HCEC 1CT (cell line): ENCODE measurements at places on chromosomes 11 and 22.

GRCh38 chr22:40676644-40677043, 2.6 kb upstream of the MCHR1 start:
- no peak for DNase-seq

DNA sequence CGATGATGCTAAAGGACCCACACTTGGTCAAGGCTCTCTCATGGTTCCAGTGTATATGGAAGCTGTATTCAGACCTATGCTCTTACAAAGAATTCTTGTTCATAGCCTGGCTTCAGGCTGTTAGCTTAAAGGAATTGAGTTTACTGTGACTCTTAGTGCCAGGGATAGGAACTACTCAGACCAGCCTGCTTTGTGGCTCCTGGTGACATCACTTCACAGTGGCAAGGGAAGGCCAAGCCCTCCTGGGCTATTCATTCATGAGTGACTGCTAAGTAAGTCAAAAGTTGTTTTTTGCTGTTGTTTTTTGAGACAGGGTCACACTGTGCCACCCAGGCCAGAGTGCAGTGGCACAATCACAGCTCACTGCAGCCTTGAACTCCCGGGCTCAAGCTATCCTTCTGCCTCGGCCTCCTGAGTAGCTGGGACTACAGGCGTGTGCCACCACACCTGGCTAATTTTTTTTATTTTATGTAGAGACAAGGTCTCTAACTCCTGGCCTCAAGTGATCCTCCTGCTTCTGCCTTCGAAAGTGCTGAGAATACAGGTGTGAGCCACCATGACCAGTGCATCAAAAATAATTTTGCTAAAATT, 9.6 kb downstream of the ART5 start:
- no peak for DNase-seq

GRCh38 chr11:11451501-11452005, 98.5 kb upstream of the CSNK2A3 start:
- DNase-seq: no peak

GRCh38 chr11:79229047-79229446, 211.8 kb downstream of the TENM4 start:
- DNase-seq: no peak

- DNase-seq: no peak
These were observed 3.3 kb downstream of the OSBP2 start for GRCh38 chr22:30697975-30698374.

DNA sequence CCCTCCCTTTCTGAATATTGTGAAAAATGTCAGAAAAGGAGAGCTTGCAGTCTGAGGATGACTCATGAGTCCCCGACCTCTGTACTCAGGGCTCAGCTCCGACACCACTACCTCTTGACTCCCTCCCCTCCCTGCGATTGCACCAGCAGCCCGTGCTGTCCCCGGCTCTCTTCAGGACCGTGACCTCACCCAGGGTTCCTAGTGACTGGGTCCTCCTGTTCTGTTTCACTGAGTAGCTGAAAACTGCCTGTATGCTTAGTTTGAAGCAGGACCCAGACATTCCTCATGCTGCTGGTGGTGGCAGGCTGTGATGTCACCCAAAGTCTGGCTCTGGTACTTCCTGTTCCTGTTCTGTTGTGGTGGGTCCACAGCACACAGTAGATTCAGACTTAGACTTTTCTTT, 11.7 kb downstream of the PHRF1 start:
- peak; percentile 77 for DNase-seq

DNA sequence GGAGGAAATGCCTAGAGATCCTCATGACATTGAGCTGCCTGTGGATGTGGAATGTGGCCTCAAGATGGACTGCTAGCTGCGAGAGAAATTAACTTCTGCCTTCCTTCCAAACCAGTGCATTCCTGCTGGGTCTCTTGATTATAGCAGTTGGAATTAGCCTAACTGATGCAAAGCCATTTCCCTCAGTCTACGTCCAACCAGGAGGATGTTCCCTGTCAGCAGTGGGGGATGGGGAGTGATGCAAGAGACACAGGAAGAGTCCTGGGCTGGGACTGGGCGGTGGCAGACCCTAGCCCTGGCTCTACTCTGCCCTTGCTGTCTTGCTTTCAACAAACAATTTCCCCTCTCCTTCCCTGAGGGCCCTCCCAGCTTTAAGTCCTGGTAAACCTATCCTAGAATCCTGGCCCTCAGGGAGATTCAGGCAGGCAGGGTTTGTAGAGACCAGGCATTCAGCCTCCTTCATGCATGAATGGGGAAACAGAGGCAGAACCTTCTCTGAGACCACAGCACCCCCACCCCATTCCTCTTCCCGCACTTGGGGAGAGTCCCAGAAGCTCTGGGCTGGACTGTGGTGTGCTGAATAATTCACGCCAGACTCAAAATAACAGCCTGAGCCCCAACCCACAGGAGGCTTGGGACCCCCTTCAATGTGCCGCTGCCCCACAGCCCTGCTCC, 17.0 kb downstream of the C11orf96 start:
- DNase-seq: no peak

- peak; percentile 8 for DNase-seq
These were observed 1.0 kb upstream of the TMEM86A start for GRCh38 chr11:18697576-18697975.

- no peak for DNase-seq
These were observed 27.2 kb downstream of the GNB1L start for GRCh38 chr22:19827341-19828034.

GRCh38 chr22:22342697-22343580, 98.4 kb downstream of the VPREB1 start:
- no peak for DNase-seq

DNA sequence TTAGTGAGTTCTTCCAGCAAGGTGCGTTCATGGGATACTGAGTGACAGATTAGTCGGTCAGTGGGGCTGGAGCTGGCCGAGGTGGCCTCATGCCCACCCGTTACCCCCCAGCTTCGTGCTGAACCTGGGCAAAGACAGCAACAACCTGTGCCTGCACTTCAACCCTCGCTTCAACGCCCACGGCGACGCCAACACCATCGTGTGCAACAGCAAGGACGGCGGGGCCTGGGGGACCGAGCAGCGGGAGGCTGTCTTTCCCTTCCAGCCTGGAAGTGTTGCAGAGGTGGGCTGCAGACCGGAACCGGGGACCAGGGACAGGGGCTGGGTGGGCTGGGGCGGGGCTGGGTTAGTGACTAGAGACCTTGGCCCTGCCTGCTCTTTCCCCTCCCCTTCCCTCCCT, 2.9 kb downstream of the LGALS1 start:
- no peak for DNase-seq

GRCh38 chr22:35421121-35421520, 21.2 kb downstream of the MCM5 start:
- DNase-seq: no peak

DNA sequence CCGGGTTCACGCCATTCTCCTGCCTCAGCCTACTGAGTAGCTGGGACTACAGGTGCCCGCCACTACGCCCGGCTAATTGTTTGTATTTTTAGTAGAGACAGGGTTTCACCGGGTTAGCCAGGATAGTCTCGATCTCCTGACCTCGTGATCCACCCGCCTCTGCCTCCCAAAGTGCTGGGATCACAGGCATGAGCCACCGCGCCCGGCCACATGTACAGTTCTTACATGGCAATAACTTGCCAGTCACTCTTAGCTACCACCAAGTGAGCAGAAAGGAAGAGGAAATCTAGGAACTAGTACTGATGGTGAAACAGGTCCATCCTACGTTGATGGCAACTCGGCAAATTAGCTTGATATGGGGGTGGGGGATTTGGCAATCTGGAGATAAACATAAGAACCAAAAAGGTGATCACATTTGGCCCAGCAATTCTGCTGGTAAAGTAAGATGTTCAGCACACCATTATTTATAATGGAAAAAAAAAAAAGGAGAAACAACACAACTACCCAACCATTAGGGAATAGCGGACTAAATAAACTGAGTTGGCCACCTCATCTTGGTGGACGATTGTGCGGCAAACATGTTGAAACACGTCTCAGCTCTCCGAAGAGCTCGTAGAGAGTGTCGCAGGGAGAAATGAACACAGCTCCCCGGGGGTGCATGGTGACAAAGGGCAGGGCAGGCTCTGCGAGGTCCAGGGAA, 5.3 kb downstream of the NLRP6 start:
- DNase-seq: no peak

DNA sequence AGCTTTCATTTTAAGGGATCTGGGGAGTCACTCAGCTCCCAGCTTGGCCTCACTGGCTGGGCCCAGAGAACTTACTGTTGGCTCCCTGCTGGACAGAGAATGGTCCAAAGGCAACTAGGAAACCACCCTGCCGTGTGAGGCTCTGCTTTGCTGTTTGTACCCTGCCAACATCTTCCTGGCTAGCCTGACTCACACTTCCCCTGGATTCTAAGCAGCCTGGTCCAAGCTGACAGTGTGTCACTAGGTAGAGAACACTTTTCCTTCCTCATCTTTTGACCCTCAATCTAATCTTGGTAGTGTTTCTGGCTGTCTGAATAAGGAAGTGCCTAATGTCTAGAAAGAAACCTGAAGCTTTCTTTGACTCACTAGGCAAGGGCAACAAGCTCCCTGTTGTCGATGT, 76.7 kb downstream of the FAR1 start:
- DNase-seq: no peak

DNA sequence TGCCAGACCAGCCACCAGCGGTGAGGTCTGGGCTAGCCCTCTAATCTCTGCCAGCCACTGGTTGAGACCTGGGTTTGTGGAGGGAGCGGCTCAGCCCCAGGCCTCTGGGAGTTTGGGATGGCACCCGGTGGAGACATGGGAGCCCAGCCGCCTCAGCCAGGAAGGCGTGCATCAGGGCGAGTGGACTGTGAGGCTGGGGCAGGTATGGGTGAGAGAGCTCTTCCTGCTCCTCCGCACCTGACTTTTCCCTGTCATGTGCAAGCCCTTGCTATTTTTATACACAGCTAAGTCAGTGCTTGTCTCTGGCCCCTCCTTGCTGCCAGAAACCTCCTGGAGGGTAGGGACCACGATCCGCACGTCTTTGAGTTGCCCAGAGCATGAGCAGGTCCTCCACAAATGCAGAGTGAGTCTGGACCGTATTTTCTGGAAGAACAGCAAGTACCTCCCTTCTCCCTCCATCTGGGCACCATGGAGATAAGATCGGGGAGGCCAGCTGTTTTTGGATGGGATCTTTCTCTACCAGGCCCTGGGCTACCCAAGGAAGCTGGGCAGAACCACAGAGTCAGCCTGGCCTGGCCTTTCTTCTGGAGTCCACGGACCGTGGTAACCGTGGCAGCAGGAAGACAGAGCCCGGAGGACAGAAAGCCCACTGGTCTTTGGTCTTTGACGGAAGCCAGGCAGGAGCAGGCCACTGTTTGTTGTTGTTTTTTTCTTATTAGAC, 53.3 kb downstream of the IGLL1 start:
- no peak for DNase-seq

DNA sequence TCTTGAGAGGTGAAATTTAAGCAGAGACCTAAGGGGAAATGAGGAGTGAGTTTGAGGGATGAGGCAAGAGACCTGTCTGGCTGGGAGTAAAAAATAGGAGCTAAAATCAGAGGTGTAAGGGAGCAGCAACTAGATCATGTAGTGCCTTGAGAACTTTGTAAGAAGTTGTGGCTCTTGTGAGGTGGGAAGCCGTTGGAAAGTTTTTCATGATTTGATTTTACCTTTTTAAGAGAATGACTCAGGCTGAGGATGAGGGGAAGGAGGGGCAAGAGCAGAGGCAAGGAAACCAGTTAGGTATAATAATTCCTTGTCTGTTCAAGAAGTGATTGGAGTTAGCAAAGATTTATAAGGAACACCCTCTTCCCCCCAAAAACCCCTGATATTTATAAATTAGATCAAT, 25.8 kb downstream of the QSER1 start:
- DNase-seq: no peak

GRCh38 chr11:82045748-82046457, 687.8 kb downstream of the FAM181B start:
- DNase-seq: no peak

DNA sequence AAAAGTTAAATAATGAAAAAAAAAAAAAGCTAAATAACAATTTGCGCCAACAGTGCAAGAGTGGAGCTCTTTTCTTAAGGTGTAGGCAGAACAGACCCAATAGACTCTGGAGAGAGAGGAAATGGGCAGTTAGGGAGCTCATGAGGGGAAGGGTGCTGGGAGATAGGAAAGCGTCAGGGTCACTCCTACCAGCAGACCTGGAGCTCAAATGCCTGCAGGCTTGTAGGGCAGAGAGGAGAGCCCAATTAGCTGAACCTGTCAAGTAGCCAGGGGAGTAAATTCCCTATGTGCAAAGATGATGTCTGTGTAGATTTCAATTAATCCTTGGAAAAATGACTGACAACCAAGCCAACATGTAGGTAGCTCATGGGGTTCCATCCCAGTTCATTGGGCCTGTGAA, 73.0 kb downstream of the RAB30 start:
- no peak for DNase-seq

GRCh38 chr11:17294033-17294432, 17.5 kb downstream of the NUCB2 start:
- no peak for DNase-seq

DNA sequence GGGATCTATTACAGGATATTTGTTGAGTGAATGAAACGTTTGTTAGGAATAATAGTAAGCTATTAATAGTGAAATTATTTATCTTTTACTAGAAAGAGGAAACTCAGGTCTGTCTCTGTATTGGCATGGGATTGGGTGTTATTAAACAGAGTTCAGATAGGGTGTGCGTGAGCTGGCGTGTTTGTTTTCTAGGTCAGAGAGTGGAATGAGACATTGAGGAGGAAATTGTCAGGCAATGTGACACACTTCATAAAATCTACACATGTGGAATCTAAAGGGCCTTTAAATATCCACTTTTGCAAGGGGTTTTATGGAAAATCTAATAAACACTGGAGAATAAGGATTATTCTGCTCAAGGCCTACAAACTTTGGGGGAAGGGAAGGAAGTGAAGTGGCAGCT, 552.9 kb downstream of the NTM start:
- no peak for DNase-seq

- DNase-seq: no peak
These were observed 29.4 kb upstream of the CTSD start for GRCh38 chr11:1793081-1793480.

DNA sequence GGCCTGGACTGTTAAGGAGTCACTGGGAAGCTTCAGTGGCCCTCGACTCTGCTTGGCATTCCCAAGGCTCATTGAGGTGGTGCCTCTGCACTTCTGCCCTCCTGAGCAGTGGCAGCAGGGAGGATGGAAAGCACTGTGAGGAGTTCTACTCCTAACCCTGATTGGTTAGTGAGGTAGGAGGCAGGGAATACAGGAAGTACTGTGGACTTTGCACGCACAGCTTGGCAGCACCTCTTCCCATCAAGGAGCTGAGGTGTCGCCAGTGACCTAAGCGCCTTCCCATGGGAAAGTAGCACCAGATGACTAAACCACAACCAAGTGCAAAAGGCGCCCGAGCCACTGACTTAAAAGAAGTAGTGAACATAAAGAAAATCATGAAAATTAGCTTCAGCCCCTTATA, 152.5 kb upstream of the CADM1 start:
- no peak for DNase-seq

DNA sequence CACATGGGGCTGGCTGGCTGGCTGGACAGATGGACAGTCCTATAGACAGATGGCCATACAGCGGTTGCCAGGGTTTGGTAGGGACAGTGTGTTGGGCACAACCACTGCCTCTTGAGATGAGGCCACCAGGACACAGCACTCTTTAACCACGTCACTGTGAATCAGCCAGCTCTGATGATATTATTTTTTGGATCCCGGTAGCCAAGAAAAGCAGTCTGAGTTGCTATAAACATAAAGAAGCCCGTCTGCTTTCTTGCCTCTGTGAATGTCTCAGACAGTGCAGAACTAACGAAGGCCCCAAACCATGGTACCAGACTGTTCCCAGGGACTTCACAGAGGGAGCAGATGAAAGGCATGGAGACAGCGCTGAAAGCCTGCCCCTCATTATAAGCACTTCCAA, 115.9 kb upstream of the CSNK2A3 start:
- DNase-seq: no peak

GRCh38 chr11:67542169-67542568, 18.9 kb upstream of the CABP2 start:
- DNase-seq: no peak

- no peak for DNase-seq
These were observed 512.3 kb upstream of the RAG2 start for GRCh38 chr11:37110385-37110784.
